GM20000 (cell line): ENCODE measurements at places on chromosomes 12 and 14.

DNA sequence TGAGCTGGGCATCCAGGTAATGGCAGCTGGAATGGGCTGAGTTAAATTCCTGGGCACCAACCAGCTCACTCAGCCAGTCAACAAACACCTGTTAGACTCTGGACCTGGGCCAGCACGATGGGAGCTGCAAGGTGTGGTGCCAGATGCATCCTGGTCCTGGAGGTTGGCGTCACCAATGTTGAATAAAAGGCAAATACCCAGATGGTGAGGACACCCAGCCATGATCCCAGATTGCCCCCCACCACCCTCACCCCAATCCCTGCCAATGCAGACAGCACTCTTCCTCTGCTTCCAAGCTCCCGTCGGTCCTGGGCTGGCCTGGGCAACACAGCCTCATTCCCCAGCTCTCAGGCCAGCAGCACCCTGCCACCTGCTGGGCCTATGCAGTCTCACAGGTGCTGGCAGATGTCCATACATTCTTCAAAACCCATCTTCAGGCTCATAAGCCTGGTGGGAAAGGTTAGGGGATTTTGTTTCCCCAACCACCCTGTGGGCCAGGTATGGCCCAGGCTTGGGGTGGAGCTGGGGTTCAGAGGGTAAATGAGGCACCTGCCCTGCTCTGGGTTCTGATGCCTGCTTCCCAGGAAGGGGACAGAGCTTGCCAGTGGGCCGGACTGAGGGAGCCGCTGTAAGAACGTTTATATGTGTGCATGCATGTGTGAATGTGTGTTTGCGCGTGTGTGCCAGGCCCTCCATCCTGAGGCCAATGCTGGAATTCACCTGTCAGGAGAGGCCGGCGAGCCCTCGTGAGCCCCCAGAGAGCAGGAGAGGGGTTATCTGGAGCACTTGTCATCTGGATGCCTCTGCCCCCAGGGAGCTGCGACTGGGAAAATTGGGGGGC lies 58.0 kb downstream of the LGMN start:
- DNase-seq, result peak; percentile 63

- DNase-seq, result no peak
These were observed 235.2 kb downstream of the CACNA1C start for GRCh38 chr12:2288001-2288400.

DNA sequence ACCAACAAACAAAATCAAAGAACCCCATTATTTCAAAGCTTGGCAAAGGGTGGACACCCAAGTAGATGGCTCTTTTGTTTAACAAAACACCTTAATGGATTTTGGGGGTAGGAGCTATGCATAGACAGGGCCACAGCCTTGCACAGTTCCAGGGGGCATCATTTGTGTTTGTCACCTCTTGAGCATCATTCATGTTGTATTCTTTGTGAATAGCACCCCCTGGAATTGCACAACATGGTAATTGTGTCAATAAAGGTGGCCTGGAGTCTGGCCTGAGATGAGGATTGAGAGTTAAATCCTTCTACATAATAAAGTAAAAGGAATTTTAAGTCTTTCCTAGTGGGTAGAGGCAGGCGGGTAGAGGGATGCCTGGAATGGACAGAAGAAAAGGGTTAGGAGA lies 3.3 kb upstream of the FRS2 start:
- DNase-seq, result no peak

GRCh38 chr14:20707622-20708021 lies 19.1 kb downstream of the ANG start:
- no peak for DNase-seq

DNA sequence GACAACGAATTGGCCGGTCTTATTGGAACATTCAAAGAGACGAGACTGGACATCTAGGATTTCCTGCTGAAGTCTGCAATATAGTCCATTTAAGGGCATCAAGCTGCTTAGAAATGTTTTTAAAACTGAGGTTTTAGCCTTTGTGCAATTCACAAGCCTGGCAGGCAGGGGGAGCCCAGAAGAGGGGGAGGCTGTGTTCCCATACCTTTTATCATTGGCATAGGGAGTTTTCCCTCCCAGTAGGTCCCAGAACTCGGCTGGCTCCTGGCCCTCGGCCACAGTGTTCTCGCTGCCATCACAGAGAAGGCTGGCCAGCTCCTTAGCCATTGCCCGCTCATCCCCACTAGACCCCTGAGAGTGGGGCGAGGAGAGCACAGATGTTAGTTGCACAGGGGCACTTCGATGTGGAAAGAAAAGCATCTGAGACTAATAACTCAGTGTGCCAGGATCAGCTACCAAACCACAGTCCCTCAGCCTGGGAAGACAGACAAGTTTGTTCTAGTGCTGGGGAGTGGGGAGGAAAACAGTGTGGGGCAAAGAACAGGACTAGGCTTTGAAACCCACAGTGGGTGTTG lies 15.1 kb downstream of the AVIL start:
- DNase-seq, result peak; percentile 38

- DNase-seq, result no peak
These were observed 4.5 kb upstream of the KRT3 start for GRCh38 chr12:52800259-52800917.

GRCh38 chr14:35395283-35395682 lies 9.3 kb downstream of the NFKBIA start:
- DNase-seq, result no peak

DNA sequence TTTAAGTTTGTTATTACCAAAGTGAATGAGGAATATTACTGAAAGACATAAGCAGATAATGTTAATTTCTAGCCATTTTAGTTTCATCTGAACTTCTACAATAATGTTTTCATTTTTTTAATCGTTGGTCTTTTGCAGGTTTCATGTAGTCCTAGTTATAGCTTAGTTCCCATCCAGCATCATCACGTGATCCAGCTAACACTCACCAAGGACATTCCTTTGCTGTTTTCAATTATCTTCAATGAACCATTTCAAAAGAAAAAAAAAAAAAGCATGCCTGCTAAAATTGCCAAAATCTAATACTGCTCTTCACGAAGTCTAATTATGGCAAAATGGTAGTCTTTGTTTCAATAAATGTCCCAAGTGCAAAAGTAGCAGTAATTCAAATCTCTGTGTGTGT lies 187.7 kb upstream of the ATXN7L3B start:
- no peak for DNase-seq

DNA sequence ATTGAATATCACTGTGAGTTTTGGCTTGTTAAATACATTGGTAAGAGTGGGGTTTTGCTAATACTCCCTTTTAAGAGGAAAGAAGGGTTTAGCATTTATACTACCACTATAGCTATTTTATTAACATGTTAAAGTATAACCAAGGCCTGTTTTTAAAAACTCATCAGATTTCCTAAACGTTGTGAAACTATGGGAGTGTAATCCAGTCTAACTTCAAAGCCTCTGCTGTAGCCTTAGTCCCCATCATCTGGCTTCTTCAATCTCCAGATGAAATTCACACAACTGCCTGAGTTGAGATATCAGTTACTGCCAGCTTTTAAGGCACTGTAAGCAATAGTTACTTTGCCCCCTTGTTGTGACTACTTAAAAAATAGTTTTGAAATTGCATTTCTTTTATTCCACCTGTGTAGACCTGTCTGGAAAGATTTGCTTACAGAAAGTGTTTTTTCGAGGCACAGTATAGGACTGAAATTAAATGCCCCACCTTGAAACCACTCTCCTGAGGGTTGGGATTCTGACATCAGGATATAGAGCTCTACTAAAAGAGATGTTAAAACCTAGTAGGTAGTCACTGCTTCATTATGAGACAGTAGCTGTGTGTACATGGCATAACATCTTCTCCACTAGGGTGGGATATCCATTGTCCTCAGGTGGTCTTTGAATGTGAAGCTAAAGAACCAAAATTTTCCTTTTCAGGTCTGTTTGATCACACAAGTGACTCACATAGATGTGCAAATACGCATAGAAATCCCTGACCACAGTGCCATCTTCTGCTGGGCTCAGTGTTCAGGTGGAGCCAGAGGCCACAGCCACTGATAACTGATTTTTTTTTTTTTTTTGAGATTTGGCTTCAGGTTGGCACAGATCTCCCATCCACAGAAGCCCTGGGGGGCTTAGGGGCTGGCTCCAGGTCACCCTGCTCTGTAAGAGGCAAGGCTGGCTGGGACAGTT lies 125.5 kb downstream of the DAAM1 start:
- no peak for DNase-seq

- no peak for DNase-seq
These were observed 344.5 kb upstream of the SFSWAP start for GRCh38 chr12:131366261-131366871.

DNA sequence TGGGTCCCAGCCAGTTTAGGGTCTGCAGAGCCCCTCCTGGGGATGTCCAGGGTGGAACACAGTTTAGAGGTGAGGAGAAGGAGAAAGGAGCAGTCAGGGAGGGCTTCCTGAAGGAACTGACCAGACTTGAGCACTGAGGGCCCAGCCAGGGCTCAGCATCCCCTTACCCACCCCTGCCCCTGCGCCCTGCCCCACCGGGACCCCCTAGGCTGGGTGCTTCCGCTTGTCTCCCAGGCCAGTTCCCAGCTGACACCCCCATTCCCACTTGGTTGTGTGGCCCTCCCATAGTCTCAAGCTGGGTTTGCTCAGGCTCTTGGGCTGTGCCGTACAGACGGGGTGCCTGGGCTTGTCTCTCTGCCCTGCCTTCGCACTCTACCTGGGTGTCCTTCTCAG lies 26.3 kb upstream of the KIF26A start:
- no peak for DNase-seq

GRCh38 chr12:117907108-117907689 lies 61.6 kb downstream of the KSR2 start:
- DNase-seq, result no peak

DNA sequence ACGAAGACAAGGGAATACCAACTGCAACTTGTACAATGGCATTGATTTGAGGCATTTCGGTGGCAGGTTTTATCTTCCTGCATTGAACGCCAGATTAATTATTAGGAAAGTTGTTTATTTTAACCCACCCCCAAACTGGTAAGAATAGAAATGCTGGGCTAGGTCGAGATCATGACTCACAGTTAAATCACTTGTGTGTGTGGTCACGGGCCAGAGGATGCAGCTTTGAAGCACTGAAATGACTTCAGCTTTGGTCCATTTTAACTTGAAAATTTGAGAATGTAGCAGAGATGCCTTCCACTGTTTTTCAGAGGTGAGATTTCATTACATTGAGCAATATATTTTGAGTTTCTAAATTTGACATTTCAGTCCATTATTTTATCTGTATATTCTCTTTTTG lies 23.6 kb upstream of the KCNH3 start:
- no peak for DNase-seq

DNA sequence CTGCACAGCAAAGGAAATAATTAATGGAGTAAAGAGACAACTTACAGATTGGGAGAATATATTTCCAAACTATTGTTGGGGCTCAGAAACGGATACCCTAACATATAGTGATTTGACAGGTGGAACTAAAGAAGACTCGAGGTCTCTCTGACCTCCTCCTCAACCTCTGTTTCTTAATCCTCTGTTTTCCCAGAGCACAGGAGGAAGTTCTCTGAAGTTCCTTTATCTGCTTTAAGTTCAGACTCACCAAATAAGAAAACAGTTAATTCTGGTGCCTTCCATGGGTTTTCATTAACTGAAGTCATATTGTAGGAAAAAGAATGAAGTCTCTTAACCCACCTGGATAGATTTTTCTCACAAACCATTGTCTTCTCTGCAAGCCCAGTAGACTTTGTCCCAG lies 29.2 kb downstream of the CLEC2D start:
- no peak for DNase-seq
